NCI-H446 (cell line): ENCODE measurements at places on chromosomes 11 and 22.
A peak's percentile ranks its signal among the peaks of the same experiment; 100 is the strongest.

DNA sequence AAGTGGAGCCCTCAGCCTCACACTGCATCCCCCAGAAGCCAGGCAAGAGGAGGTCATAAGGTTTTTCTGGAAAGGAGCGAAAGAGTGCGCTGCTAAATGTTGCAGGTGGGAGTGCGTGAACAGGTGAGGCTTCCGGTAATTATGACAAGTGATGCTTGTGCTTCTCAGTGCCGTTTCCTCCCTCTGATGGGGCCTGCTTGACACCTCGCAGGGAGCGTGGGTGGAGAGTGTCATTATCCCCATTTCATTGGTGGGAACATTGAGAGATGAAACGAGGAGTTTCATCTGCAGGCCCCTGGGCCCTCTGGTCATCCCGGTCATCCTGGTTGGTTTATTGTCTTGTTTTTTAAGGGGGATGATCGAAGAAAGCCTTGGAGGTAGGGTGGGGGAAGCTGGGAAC is 57.5 kb downstream of the BCR start:
- DNase-seq: no peak

DNA sequence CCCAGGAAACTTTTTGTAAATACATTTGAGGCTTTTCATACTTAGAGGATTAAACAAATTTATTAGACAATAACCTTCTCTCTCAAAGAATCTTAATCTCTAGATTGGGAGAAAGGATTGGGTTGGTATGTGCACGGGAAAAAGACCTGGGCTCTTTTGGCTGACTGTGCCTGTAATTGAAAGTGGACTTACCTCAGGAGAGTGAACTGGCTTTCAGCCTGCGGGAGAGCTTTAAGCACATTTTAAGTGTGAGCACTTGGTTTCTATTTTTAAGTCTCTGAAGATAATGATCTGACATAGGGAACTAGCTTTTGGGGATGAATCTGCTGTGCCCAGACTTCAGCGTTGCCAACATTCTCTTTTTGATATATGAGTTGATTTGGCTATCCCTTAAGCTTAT is 35.8 kb downstream of the UVRAG start:
- no peak for DNase-seq

DNA sequence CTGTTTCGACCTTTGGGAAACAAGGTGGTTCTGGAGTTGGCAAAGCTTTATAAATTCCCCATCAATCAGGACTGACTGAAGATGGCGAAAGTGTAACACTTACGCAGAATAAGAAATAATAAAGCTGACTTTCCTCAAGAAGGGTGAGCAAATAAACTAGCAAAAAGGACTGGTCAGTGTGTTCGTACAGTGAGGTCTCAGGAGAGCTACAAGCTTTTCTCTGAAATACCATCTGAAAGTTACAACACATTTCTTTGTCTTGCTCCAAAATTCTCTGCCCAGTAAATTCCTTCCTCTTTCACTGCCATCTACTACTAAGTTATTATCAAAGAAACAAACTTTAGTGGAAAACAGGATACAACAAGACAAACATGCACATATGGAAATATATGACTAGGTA is 13.4 kb downstream of the PITPNB start:
- no peak for DNase-seq

DNA sequence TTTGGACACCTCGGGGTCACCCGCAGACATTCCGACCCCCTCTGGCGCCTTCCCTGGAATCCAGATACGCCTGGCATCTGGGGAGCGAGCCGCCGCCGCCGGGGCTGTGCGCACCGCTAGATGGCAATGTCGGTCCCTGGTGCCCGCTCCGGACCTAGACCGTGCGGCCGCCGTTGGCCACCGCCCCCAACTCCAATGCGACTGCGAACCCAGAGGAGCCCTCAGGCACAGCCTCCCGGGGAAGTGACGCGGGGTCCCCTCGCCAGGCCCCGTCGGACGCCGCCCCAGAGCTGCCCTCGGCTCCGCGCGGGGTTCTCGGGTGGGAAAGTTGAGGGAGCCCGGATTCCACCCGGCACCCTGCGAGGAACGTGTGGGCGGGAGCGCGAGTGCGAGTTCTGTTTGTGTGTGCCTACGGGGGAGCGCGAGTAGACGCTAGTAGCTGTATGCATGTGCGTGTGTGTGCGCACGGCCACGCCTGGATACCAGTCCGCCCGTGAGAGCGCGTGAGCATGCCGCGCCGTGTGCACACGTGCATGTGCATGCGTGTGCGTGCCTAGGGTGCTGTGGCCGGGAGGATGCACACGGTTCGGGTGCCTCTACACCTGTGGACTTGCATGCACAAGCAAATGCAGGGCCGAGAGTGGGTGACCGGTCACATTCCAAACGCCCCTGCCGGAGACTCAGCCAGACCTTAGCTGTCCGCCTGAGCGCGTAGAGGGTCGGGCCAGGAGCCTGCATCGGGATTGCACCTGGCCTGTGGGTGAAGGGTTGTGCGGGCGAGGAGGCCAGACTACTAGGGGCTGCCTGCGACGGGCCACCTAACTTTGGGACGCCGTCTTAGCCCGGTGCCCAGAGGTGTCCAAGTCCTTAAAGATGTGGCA is 1.9 kb downstream of the CHRM4 start:
- peak; percentile 26 for DNase-seq

DNA sequence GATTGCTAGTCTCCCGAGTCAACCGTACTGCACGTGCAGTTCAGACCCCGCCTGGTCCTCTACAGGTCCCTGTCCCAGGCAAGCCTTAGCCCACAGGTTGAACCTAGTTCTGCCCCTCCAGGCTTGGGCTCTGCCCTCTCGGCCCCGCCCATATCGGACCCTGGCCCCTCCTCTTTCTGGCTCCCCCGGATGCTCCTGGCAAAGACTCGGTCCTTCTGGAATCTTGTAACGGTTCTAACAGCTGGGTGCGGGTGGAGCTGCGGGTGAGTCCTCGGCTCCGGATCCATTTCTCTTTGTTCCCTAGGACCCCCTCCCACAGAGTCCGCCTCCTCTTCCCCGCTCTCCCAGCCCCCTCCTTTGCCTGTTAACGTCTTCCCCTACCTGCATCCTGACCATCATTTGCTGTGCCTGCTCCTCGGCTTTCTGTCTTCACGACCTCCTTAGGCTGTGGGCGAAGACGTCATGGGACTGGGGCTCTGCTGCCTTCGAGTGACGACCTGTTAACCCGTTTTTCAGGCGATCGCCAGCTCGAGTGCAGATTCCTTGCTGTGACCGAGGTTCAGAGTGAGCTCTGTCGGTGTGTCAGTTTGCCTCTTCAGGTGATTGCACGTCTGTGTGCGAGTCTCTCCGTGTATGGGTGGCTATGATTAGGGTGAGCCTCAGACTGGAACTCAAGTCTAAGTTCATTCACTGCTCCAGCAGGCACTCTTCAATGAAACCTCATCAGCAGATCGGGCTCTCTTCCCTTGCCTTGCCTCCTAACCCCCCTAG is at the start of gene DNHD1:
Gene DNHD1 (plus strand): TSS at position 212 of the 771 bp plus-strand sequence. CDS start 936 bp downstream, outside the sequence.
- no peak for DNase-seq

GRCh38 chr11:767238-767637 is 10.0 kb downstream of the GATD1 start:
- DNase-seq: no peak

DNA sequence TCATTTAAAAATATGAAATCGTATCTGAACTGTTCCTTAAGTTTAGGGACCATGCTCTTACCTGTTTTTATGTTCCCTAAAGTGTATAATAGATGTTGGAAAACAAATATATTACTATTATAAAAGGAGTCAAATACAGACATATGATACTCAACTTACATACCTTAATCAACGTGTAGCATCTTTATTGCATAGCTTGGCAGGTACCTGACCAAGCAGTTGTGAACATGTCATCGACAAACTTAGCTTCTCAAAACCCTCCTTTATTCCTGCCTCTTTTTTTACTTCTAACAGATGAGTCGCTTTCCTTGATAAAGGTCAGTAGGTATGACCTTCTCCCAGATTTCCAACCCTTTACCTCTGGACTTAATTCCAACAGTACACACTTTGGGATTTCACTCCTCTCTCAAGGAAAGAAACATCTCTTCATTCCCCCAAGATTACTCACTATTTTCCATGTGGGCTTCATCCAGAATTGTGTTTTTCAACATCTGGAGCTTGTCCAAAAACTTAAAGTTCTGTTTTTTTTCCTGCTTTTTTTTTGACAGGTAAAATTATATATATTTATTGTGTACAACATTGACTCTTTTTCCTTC is 11.9 kb downstream of the HIPK3 start:
- DNase-seq: no peak

- no peak for DNase-seq
These were observed 113.0 kb downstream of the ATXN10 start for GRCh38 chr22:45784357-45785277.

DNA sequence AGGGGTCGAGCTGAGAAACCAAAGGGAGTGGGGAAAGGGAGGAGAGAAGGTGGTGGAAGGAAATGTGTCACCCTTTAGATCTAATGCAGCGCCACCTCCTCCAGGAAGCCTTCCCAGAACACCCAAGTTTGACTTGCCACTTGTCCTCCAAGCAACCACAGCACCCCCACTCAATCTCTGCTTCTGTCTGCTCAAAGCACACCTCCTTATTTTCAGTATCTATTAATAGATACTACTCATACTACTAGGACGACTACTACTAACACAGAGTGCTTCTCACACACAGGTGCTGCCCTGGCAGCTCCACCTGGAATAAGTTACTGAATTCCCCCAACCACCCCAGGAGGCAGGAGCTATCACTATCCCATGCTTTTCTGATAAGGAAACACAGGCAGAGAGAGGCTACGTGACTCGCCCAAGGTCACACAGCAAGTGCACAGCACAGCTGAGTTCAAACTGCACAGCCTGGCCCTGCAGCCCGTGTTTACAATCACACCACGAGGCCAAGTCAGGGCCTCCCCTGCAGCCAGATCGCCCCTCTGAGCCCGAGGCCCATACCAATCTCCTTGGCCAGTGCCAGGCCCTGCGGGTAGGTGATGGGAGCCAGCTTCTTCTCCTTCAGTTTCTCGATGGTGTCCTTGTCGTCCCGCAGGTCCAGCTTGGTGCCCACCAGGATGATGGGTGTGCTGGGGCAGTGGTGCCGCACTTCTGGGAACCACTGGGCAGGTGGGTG is 13.2 kb downstream of the RAC2 start:
- no peak for DNase-seq

DNA sequence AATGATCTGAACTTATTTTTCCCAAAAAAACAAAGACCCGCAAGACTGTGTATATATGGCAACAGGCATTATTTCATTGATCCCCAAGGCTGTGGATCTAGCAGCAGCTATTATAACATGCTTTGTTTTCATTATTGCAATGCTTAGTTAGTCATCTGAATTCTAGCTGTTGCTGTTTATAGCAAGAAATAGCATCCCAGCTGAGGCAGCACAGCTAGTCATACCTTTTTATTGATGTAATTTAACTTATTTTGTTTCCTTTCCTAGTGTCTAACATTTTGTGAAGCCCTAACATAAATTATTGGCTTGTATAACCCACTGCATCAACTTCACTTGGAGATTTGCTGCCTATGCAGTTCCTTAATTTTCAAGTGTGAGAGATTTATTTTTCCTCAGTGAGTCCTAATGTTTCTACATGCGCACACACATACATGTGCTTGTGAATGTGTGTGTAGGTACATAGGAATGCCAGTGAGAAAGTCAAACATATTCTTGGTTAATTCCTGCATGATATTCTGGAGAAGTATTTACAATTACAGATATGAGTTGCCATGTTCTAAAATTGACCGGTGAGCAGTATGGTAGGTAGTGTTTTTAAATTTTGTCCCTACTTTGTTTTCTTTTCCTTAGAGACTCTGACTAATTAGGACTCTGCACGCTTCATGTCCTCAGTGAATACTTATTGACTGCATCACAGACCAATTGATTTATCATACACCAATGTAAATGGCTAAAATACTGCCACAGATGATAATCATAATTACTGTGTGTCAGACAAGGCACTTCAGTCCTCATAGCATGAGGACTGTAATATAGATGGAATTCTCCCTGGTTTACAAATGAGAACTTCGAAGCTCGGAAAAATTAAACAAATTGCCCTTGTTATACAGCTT is 119.3 kb downstream of the WNT11 start:
- no peak for DNase-seq

- no peak for DNase-seq
These were observed 137.3 kb upstream of the RASSF10 start for GRCh38 chr11:12871788-12872321.

- no peak for DNase-seq
These were observed 49.6 kb upstream of the NECTIN1 start for GRCh38 chr11:119778391-119779194.

GRCh38 chr11:73343076-73343873 is 32.9 kb upstream of the RELT start:
- DNase-seq: no peak

- no peak for DNase-seq
These were observed 465.0 kb downstream of the GUCY1A2 start for GRCh38 chr11:106553304-106553703.

- DNase-seq: no peak
These were observed 55.0 kb downstream of the BRD1 start for GRCh38 chr22:49772692-49773091.
